Natural killer cell (primary cell): ENCODE measurements at places on chromosomes 1 and 21. TPM values are rescaled to one million over a fixed set of nuclear protein-coding genes. Genes with fewer than 3 reads are reported as not detected.

The FMO4 gene
- 3.2 TPM for total RNA-seq

The XPR1 gene
- 16.7 TPM for total RNA-seq

DNA sequence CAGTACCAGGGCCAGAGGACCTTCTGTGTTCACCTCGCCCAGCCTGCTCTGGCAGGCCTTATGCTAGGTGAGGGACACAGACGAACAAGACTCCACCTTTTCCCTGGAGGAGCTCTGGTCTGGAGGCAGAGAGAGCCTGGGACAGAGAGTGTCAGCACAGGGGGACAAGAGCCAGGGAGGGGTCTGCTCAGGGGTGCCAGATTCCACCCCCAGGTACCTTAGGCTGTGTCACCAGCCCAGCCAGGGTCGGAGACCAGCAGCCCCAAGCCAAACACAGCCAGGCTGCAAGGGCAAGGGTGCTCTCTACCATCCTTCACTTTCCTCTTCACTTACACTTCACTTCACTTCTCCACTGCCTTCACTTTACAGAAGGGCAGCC is 4.3 kb upstream of the LRP8 start:
- no peaks in the 10 kb centered on the region for H3K27me3 ChIP-seq
- no peak for DNase-seq
- no peaks in the 10 kb centered on the region for H3K36me3 ChIP-seq

DNA sequence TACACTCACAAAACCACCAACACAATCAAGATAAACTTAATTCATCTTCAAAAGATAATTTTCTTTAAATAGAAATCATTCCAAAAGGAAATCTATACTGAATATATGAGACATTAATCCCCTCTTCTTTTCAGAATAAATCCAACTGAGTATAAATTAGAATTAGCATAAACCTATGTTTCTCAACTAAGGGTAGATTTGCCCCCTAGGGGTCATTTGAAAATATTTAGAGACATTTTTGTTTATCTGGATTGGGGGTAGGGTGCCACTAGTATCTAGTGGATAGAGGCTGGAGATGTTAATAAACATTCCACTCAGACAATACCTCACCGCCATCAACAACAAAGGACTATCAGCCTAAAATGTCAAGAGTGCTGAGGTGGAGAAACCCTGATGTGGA is 6.5 kb upstream of the TNFSF4 start:
- no peaks in the 10 kb centered on the region for H3K27me3 ChIP-seq
- DNase-seq = no peak
- no peaks in the 10 kb centered on the region for H3K36me3 ChIP-seq
- no peak overlapping the region for H3K4me3 ChIP-seq
- H3K27ac ChIP-seq = no peak overlapping the region
- H3K4me1 ChIP-seq = no peaks in the 10 kb centered on the region

DNA sequence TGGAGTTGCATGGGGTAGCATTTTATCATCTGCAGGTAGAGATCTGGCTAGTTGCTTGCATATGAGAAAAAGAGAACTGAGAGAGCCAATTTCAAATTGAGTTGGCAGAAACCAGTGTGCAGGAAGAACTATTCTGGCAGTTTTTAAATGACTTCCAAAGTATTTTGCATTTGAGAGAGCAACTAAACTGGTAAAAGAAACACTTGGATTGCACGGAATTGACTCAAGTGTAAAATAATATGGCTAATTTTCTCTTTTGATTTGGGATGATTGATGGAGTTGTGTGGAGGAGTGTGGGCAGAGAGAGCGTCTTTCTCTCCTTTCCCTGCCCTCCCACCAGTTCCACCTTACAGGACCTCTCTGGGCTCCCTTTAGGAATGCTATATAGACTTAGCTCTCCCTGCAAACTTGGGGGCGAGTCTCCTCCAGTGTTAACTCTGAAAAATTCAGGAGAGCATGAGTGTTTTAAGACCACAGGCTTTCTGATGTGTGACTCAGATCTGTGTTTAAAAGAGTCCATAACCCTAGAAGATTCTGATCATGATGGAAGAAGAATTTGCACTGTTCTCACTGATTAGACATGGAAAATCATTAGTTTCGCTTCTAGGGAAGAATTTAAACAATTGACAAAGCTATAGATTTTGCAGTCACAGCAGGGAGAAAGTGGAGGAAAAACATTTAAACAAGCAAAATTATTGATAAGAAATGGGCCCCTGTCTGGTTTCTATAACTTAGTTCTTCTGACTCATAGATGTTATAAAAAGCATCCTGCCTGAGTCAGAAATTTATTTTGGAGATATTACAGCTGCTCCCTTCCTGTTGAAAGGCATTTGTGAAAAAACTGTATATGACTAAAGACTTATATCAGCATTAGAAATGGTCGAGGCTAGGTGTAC is 24.9 kb upstream of the CTBS start:
- no peak overlapping the region for H3K27ac ChIP-seq
- DNase-seq = no peak
- no peaks in the 10 kb centered on the region for H3K36me3 ChIP-seq
- H3K4me1 ChIP-seq = no peaks in the 10 kb centered on the region
- H3K4me3 ChIP-seq = no peak overlapping the region
- no peaks in the 10 kb centered on the region for H3K27me3 ChIP-seq

GRCh38 chr1:180560200-180560867 is 1.6 kb downstream of the OVAAL start:
- no peaks in the 10 kb centered on the region for H3K27me3 ChIP-seq
- H3K27ac ChIP-seq = no peak overlapping the region
- DNase-seq = no peak
- H3K4me3 ChIP-seq = no peak overlapping the region

- H3K27me3 ChIP-seq = no peaks in the 10 kb centered on the region
- no peak overlapping the region for H3K27ac ChIP-seq
- H3K36me3 ChIP-seq = no peaks in the 10 kb centered on the region
- DNase-seq = no peak
- H3K4me3 ChIP-seq = no peak overlapping the region
Measured at GRCh38 chr1:234168061-234168724, 205.1 kb upstream of the COA6 start.

DNA sequence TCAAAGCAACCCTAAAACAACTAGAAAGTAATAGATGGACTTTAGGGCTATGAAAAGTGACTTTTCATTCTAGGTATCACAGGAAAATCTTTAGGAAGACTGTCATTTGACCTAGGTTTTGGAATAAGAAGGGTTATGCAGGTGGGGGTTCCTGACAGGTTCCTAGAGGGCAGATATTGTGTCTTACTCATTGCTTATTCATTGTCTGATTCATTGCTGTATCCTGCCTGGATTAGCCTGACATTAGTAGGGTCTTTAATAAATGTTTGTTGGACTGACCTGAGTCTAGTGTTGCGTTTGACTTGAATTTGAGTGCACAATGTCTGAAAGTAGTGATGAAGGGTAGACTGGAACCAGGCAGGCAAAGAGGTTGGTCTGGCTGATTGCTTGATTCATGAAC is 6.0 kb downstream of the FNBP1L start:
- H3K27ac ChIP-seq = no peak overlapping the region
- H3K4me3 ChIP-seq = no peak overlapping the region
- peaks cover 29% of the 10 kb centered on the region for H3K27me3 ChIP-seq
- peaks cover 5% of the 10 kb centered on the region for H3K4me1 ChIP-seq

DNA sequence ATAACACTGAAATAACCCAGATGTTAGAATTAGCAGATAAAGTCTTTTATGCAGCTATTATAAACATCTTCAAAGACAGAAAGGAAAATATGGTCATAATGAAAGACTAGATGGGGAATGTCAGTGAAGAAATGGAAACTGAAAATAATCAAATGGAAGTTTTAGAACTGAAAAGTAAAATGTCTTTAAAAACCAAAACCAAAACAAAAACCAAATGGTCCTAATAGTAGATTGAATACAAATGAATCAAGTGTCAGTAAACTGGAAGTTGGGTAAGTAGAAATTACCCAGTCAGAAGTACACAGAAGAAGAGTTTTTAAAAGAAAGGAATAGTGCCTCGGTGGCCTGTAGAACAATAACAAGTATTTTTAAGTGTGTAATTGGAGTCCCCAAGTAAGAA is 72.7 kb downstream of the SYCP1 start:
- H3K27me3 ChIP-seq = peaks cover 9% of the 10 kb centered on the region
- H3K27ac ChIP-seq = no peak overlapping the region
- no peak for DNase-seq

DNA sequence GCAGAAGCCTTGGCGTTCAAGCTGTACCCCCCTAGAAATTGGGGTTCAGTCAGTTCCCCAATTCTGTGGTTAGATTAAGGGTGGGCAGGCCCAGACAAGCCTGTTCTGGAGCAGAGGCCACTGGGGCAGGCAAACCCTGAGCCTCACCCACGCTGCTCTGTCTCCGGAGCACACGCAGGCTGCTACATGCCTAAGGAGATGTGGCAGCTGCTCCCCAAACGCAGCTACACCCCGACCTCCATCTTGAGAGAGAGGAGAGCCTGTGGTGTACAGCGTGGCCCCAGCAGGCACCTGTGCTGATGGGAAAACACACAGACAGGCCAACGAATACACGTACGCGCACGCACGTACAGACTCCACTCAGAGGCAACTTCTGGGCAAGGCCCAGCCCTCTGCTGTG is 33.9 kb upstream of the GRHL3 start:
- no peak overlapping the region for H3K4me3 ChIP-seq
- no peak for DNase-seq
- no peak overlapping the region for H3K27ac ChIP-seq
- no peaks in the 10 kb centered on the region for H3K27me3 ChIP-seq
- no peaks in the 10 kb centered on the region for H3K4me1 ChIP-seq

- no peaks in the 10 kb centered on the region for H3K27me3 ChIP-seq
- H3K4me3 ChIP-seq = no peak overlapping the region
- H3K36me3 ChIP-seq = no peaks in the 10 kb centered on the region
- no peak overlapping the region for H3K27ac ChIP-seq
Measured at GRCh38 chr1:3207217-3207848, 138.3 kb downstream of the PRDM16 start.

DNA sequence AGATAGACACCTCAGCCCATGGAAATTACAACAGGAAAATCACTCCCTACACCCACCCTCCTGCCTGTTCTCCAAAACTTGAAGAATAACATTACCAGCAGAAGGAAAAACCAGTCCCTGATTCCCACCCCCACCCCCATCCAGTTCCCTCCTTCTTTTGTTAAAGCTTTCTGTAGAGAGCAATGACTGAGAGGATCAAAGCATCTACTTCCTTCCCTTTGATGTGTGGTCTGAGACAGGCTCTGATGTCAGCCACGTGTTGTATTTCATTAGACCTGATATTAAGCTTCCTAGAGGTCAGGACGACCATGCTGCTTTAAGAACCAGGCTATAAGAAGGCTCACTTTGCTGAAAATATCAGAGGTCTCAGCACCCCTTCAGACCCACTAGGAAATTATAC is 73.9 kb upstream of the HAO2 start:
- no peak overlapping the region for H3K4me3 ChIP-seq
- H3K27me3 ChIP-seq = no peaks in the 10 kb centered on the region
- H3K27ac ChIP-seq = no peak overlapping the region
- no peak for DNase-seq
- H3K4me1 ChIP-seq = no peaks in the 10 kb centered on the region
